Naive thymus-derived CD8-positive, alpha-beta T cell (primary cell): ENCODE measurements at places on chromosomes 3 and 15.

- DNase-seq, result no peak
These were observed 462.2 kb downstream of the GRM7 start for GRCh38 chr3:7322957-7323669.

GRCh38 chr3:128945041-128945877 lies 48.6 kb downstream of the CFAP92 start:
- no peak for DNase-seq

- DNase-seq, result no peak
These were observed 17.5 kb upstream of the GNAT1 start for GRCh38 chr3:50173685-50174516.

GRCh38 chr15:80580536-80581260 lies 114.4 kb upstream of the ABHD17C start:
- DNase-seq, result no peak

DNA sequence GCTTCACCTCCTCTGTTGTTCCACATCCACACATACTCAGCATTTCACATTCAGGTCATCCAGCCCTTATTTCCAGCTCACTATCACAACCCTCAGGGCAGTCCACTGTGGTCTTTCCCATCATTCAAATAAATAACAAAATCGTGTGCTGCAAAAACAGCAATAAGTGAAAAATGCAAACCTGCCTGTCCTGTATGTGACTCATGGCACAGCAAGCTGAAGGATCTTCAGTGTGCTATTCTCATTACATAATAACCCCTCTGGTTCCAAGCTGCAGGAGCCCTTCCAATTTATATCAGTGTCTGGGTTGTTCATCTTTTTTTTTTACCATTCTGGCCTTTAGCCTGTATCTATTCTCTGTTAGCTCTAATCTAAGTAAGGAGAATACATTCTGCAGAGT lies 185.3 kb upstream of the UBE2E2 start:
- no peak for DNase-seq

DNA sequence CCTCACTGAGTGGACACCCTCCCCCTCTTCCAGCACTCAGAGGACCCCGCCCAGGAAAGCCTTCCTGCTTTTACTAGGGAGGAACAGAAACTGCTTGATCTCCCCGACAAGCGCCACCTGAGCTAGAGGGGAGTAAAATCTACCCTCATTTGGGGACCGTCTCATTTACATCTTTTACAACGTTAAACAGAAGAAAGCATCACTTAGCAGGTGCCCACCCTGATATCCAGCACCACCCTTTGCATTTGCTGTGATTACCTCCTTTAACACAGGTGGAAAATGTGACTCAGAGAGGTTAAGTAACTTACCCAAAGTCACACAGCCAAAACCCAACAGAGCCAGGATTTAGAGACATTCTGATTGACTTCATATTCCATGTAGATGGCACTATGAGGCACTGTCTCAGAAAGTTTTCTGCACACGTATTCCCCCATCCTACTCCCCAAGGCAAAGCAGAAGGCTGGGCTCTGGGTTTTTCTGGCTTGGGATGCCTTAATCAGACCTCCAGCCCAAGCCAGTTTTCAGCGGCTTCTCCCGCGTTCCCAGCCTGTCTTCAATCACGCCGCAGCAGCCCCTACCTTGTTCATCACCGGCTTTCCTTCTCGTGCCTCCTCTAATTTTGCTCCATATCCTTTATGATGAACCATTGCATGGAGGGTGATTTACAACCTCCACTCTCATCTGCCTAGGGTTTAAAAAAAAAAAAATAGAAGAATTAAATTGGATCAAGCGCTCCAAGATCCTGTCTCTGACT lies 314.6 kb upstream of the PROK2 start:
- no peak for DNase-seq

- no peak for DNase-seq
These were observed 50.1 kb downstream of the UMPS start for GRCh38 chr3:124780356-124780755.

DNA sequence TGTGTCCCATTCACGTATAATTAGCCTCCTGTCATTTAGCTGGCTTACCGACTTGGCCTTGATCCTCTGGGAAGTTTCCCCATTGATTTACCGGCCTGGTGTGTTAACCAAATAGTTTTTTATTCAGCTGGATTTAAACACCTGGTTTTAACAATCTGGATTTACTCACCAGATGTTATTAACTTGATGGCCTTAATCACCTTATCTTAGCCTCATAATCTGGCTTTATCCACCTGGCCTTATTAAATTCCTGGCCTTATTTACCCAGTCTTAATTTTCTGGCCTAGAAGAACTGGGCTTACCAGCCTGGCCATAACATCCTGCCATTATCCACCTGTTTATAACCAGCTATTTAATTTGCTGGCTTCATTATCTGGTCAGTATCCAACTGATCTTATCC lies 89.9 kb downstream of the IL12A start:
- no peak for DNase-seq

DNA sequence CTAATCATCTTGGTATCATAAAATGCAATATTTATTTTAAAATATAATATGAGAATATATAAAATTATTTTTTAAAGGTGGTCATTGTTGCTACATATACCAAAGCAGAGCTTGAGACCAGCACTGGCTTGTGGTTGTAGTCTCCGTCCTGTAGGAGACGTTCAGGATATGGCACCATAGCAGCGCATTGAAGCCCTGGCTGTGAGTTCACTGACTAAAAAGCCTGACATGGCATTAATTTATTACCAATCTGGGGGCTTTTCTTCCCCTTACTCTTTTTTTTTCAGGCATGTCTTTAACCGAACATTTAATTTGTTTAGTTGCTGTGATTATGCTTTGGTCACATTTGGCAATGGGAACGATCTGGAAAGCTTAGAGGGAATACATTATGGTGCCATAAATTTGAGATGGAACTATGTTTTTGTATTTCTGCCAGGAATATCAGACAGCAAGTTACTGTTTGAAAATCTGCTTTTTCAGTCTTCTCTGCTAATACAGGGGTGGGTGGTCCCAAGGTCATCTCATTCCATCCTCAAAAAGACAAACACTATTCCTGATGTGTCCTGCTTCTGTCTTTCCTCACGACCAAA lies 108.5 kb downstream of the ZIC4 start:
- no peak for DNase-seq

GRCh38 chr3:113141543-113141942 lies 69.8 kb upstream of the BOC start:
- DNase-seq, result no peak

DNA sequence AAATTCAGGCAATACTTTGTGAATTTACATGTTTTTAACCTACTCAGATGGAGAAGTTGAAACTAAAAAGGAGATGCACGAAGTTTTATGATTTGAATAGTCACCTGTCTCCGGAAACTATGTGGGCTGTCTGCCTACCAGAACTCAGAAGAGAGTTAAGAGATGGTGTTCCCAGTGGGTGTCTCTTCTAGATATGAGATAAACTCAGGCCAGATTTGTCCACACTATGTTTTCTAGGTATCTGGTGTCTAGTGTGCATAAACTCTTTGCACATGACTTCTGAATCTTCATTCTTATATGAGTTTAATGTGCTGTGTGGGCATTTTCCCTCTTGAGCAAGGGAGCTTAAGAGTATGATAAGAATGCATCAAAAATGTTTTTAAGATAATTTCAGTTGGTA lies 222.8 kb downstream of the FOXP1 start:
- DNase-seq, result no peak

GRCh38 chr15:93466380-93466779 lies 377.4 kb upstream of the RGMA start:
- DNase-seq, result no peak
